Left forelimb (tissue), 1 donor: ENCODE measurements at places on chromosomes 7 and 10.

DNA sequence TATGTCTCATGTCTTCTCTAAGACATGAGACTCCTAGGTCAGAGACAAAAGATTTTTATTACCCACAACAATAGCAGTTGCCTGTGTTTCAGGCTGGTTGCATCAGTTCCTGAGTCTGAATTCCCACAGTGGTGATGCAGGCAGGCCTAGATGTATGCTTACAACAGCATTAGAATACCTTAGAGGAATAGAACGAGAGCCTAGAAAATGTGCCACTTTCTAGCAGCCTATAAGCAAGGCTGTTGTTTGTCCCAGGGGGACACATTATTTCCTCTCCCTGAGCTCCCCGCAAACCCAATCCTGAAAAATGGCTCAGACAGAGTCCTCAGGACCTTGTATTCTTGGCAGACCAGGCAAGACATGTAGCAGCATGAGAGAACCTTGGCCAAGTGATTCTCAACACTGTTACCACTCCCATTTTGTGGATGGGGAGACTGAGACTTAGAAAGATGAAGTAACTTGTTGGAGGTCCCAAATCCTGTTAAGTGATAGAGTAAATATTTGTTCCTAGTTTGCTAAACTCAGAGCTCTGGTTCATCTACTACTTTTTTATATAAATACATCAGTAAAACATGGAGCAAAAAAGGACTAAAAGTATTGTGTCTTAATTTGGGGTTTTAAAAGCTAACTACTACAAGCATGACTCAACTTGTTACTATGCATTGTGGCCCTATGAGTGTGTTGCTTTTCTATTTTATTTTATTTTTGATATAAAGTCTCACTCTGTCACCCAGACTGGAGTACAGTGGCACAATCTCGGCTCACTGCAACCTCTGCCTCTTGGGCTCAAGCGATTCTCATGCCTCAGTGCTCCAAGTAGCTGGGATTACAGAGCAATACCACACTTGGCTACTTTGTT, 14.2 kb downstream of the VTI1A start:
- no peak for DNase-seq

DNA sequence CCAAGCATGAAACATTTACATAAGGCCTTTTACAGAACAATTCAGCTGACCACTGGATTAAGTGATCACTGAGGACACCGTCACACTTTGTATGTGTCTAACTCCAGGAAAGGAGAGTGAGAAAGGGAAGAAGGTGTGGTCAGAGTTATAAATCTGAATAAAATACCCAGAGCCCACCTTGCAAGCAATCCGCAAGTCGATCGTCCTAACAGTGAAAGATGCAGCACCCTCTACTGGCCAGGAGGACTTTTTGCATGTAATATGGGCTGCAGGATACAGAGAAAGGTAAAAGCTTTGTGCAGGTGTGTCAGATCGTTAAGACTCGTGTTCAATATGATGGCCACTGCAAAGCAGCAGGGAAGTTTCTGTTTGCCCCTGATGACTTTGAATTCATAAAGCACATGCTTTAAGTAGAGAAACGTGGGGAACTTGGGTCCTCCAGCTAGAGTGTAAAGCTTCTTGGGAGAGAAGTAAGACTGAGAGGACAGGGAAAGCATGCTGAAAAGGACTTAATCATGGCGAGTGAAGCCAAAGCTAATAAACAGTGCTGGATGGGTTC, 68.5 kb upstream of the BMPER start:
- DNase-seq = no peak

DNA sequence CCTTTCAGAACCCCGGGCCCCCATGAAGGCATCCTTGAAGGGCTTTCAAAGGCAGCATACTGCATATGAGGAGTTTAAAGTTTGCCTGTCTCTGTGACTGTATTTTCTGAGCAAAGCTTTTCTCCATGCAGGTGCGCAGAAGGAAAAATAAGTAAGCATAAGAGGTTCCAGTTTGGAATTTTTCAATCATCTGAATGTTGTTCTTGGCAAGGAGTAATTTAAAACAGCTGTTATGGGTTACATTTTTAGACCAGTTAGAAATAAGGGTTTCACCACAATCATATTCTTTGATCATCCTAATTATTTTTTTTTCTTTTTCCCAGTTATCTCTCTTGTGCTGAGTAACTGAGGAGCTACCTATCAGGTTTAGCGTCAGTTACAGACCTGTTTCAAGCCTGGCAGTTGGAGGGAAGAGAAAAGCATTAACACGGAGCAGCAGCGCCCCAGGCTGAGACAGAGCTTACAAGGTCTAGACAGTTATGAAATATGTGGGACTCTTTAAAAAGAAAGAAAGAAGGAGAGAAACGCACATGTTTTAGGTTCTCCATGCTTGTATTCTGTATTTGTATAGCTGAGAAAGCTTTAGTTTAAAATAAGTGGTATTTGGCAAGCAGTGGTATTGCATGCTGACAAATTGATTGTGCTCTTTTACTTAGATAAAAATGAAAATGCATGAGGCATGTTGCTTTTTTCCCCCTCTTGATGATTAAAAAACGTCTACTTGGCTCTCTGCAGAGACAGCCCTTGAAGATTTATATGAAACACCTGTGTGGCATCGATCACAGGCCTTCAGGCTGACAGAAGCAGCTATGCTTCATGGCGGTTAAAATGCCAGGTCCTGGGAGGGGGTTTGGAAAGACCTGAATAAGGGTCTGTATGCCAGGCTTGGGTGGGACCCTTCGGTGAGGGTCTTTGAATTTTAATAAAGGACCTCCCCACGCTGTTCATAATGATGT, 157.6 kb downstream of the GRK5 start:
- DNase-seq = no peak

DNA sequence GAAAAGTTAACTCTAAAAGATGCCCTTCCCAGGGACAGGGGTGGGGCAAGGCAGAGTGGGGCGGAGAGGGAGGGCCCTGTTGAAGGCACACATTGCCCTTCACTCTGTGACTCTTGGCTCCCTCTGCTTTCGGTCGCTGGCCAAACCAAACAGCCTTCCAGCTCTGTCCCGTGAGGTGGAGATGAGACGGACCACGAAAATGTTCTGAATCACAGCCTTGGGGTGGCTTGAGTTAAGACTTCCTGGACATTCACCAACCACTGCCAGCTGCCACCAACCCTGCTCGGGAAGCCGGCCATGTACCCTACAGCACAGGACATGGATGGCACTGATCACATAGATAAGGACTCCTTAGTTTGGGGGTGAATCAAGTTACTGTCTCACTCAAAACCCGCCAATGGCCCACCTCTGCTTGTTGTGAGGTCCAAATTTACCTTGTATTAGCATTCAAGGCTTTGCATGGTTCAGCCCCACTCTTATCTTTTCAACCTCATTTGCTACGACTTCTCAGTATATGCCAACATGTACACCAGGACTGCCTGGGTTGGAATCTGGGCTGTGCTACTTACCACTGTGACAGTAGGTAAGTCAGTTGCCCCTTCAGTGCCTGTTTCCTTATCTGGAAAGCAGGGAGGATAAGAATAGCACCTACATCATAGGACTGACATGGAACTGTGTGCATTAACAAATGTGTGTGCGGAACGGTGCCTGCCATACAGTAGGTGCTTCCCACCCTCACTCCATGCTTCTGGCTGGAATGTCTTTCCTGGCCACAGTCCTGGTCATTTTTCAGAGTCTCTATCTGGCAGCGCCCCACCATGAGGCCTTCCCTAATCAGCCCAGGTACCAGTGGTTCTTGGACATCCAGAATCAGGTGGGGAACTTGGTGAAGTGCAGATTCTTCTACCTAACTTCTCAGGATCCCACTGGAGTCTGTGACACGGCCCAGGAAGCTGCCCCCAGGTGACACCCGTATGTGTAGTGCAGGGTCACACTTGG, 28.0 kb downstream of the ITPRIP start:
- DNase-seq = no peak

DNA sequence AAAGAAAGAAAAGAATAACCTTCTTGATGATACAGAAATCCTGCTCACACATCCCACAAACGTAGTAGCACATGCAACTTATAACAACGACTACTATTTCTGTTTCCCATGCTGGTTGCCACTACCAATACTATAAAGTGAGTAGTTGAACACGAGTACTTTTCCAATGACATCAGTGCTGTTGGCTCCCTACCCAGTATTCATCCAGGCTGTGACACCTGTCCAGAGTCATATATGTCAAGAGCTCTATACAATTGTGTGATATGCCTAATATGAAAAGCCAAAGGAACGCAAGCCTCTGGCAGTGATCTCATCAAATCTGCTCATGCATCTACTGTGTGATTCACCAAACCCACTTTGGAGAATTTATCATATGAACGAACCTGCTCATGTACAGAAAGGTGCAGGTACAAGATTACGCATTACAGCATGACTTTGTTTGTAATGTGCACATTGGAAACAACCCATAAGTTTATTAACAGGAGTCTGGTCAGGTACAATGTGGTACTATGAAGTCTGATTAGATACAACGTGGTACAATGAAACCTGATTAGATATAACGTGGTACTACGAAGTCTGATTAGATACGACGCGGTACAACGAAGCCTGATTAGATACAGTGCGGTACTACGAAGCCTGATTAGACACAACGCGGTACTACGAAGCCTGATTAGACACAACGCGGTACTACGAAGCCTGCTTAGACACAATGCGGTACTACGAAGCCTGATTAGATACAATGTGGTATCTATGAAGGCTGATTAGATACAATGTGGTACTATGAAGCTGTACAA, 5.8 kb upstream of the ITIH5 start:
- no peak for DNase-seq

DNA sequence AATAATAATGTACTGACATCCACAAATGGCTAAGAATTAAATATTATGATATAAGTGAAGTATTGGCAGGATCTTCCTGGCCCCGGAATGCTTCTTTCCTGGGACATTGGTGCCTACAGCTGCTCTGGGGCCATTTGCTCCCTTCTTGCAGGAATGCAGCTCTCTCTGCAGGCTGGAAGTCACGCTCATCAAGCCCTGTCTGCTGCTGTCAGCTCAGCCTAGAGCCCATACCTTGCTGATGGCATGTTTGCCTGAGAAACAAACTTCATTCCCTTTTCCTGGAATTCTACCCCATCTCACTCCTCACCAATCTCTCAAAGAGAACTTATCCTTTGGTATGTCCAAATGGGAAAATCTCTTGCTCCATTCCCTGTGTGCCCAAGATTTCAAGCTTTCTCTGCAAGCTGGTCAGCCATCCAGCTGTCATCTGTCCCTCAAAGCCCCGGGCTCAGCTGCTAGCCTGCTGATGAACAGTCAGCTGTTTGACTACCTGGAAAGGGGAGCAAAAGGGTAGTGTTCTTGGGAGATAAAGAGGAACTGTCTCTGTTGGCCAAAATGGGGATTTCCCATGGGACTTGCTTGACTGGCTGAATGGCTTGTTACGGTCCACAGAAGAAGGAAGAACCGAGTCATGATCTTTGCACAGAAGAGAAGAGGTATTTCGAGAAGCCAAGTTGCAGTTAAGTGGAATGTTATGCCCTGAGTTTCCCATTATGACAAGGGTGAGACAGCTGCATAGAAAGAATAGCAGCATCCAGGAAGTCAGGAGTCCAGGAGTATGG, 12.0 kb upstream of the RASSF4 start:
- DNase-seq = no peak

GRCh38 chr7:13717031-13717430, 272.4 kb downstream of the ETV1 start:
- DNase-seq = no peak

DNA sequence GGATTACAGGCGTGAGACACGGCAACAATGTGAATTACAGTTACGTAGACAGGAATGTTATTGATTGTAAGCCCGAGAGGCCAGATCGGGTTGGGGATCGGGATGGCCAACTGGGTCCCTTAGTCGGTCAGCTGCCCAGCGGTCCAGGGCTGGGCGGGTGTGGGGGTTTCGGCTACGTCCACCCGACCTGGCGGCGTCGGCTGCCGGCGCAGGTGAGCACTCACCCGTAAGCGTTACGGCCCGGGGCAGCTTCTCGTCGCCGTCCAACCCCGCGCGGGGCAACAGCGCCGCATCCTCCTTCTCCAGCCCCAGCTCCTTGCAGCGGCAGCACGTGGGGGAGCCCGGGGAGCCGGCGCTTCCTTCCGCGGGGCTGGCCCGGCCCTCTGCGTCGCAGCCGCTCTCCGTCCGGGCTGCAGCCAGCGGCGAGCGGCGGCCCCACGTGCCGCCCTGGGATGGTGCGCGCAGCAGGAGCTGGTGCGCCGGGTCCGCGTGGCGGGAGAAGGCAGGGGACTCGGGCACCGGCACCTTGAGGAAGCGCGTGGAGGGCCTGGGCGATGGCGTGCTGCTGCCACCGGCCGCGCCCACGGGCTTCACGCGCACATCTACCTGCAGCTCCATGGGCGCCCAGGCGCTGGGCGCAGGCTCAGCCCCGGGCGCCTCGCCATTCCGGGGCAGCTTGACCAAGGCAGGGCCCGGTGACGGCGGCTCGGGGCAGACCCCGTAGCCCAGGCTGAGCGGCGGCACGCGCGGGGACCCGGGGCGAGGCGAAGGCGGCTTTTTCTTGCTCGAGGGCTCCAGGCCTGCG, 609 bp downstream of the KLRG2 start:
- no peak for DNase-seq

- DNase-seq = no peak
These were observed 57.7 kb downstream of the ATAD1 start for GRCh38 chr10:87760195-87760905.

DNA sequence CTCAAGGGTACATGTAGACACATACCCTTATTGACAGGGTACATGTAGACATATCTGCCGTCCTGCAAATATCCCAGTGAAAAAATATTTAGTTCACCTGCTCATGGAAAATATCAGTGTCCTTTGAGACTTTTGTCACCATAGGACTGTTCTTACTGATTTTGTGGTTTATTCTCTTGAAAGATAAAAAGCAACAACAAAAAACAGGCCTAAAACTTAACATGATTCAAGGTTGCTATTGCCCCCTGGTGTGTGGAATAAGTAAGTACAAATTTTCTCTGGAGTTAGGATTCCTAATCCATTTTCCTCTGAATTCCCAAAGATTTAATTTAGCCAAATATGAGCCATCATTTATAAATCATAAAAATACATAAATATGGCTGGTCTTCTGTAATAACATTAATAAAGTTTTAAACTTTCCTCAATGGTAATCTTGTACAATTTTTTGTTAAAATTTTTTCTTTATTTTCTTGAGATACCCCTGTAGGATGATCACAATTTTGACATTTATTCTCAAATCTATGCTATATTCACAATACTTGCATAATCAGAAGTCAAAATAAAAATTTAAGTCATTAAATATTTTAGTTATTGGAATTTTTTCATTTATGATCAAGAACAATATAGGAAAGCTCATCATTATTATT, 741.4 kb upstream of the POT1 start:
- DNase-seq = no peak

DNA sequence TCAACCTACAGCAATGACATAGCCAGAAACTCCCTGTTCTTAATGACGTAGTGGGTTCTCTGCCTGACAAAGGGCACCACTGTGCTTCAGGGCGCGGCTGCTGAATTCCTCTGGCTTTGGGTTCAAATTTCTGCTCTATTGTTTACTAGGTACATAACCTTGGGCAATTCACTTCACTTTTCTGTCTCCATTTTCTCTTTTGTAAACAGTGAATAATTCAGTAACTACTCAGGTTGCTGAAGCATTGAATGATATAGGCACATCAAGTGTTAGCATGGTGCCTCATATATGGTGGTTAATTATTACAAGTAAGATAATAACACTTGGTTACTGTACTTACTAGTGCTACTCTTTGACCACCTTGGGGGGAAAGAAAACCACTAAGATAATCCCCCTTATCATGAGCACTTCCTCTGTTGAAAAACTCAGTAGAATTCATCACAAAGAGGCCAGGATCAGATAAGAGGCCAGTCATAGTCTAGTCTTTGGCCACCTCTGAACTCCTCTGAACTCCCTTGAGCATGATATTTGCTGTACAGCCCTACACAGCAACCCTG, 92.0 kb upstream of the AHR start:
- no peak for DNase-seq

- no peak for DNase-seq
These were observed 68.0 kb downstream of the SLC29A4 start for GRCh38 chr7:5350600-5351385.
